ENCODE measurements at places on chromosomes 1 and 21.

DNA sequence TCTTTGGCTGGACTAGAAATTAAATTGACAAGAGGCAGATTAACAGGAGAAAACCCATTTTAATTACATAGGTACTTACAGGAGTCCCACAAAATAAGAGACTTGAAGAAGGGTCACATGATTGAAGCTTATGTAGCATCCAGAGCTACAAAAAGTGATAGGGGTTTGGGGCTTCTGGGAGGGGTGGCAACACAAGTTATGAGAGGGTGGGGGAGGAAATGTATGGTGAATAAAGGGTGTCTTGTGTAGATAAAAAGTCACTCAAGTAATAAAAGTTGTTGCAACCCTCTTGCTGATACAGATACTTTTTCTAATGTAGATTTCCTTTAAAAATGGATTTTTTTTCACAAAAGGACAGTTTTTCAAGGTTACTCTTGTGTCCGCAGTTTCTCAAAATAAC, 24.0 kb downstream of the USP25 start:
- DNase-seq, result no peak

- no peak for DNase-seq
Measured at GRCh38 chr1:96416111-96416595, 305.4 kb upstream of the PTBP2 start.

DNA sequence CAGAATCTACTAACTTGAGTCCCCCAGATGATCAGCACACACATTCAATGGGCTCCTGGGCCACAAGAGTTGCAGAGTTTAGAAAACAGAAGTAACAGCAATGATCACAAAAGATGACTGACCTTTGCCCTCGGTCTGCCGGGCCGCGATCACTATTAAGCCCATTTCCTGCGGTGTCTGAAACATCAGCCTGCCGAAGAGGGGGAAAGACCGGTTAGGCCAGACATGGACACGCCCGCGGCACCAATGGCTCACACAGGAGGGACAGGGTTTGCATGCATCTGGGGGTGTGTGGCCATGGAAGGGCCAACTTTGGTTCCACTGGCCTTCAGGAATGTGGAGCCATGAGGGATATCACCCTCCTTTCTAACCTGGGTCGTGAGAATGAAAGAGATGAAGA, 68.2 kb downstream of the SIM2 start:
- DNase-seq, result no peak

DNA sequence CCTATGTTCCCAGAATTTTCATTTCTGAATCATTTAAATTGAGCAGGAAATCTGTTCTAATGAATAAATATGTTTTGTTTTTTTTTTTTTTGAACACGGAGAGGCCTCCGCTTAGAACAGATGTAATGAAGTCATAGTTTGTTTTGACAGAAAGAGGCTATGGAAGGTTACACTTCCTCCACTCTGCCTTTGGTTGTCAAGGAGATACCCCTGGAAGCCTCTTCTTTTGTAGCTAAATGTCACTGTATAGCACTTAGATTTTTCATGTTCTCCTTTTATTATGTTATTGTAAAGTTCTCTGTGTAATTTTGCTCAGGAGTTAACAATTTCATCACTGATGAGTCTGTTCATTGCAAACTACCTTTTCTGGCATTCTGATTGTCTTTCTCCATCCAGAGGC, 22.7 kb upstream of the GNG12 start:
- DNase-seq, result no peak

- no peak for DNase-seq
Measured at GRCh38 chr1:163870666-163871065, 548.9 kb downstream of the NUF2 start.

DNA sequence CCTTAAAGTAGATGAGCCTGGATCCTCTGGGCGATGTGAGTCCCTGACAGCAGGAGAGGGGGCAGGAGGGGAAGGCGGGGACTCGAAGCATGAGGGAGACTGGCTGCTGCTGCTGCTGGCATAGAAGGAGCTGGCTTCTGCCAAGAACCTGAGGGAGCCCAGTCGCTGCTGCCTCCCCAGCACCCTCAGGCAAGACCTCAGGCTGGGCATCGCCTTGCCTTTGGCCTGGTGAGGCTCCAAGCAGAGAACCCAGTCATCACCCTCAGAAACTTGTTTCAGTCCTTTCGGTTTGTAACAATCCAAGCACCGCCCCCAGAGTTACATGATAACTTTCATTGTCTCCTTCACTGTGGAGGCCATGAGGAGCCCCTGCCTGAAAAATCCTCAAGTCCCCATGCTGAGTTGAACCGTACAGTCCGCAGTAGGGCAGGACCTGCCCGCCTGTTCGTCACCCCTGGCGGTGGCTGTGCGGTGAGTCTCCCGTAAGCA, 38.8 kb downstream of the POFUT2 start:
- DNase-seq, result no peak

DNA sequence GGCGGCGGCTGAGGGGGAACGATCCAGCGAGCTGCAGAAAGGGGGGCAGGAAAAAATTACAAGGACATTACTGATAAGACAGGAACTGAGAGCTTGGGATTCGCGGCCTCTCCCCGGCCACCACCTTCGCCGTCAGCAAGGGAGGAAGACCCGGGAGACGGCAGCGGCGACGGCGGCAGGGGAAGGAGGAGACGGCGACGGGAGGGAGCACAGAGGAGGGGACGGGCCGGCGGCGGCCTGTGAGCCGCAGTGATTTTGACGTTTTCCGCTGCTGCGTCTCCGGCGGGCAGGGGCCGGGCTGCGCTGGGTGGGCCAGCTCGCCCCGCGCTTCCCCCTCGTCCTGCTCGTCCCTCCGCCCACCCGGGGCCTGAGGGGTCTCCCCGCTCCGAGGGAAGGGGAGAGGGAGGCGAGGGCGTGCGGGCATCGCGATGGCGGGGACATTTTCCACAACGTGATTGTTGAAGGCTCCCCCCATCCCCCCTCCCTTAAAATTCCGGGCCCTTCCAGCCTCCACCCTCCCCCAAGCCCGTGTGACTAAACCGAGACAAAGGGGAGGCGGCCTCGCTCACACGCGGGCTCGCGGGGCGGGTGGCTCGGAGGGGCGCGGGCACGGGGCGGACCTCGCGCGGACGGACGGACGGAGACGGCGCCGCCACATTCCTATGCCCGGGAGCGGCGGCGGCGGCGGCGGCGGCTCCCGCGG, 407 bp downstream of the CAMSAP2 start:
- peak; percentile 21 for DNase-seq

GRCh38 chr1:114558544-114558943, 22.9 kb downstream of the BCAS2 start:
- peak; percentile 4 for DNase-seq

DNA sequence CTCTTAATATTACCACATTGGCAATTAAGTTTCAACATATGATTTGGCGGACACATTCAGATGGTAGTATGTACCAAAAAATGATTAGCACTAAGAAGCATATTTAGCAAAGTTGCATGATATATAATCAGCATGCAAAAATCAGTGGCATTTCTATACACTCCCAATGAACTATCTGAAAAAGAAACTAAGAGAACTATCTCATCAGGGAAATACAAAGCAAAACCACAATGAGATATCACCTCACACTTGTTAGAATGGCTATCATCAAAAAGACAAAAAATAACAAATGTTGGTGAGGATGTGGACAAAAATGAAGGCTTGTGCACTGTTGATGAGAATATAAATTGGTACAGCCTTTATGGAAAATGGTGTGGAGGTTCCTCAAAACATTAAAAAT, 31.4 kb upstream of the DENND1B start:
- DNase-seq, result no peak

GRCh38 chr21:20259031-20259867, 739.0 kb upstream of the NCAM2 start:
- no peak for DNase-seq

GRCh38 chr21:29436143-29436542, 137.4 kb downstream of the BACH1 start:
- DNase-seq, result no peak

- DNase-seq, result no peak
Measured at GRCh38 chr21:15297824-15298223, 233.0 kb upstream of the NRIP1 start.

GRCh38 chr1:25256578-25256965, 9.3 kb upstream of the RSRP1 start:
- no peak for DNase-seq

DNA sequence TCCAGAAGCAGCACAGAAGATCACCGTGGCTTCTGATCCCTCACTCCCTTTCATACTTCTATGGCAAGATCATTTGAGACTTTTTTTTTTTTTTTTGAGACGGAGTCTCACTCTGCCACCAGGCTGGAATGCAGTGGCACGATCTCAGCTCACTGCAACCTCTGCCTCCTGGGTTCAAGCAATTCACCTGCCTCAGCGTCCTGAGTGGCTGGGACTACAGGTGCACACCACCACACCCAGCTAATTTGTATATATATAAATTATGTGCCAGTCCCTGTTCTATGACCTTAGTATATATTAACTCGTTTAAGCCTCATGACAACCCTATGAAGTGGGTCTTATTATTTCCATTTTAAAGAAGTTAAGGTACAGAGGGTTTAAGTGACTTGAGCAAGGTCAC, 298.5 kb downstream of the VAV3 start:
- no peak for DNase-seq

GRCh38 chr1:206834217-206834616, 31.2 kb upstream of the IL20 start:
- DNase-seq, result no peak

All from SW 1271 (cell line).